ENCODE measurements at places on chromosomes 12 and 14. TPM values are rescaled to one million over a fixed set of nuclear protein-coding genes. Genes with fewer than 3 reads are reported as not detected.

- no peak overlapping the region for H3K27ac ChIP-seq
- no peaks in the 10 kb centered on the region for H3K27me3 ChIP-seq
- no peaks in the 10 kb centered on the region for H3K36me3 ChIP-seq
- DNase-seq = no peak
These were observed 133.2 kb downstream of the PRKCH start for GRCh38 chr14:61454545-61454944.

The CLEC6A gene
- 0.17 TPM for total RNA-seq

The LMNTD1 gene
- total RNA-seq = not detected

GRCh38 chr12:7142056-7142644 is 12.0 kb downstream of the CLSTN3 start:
- H3K27me3 ChIP-seq = no peaks in the 10 kb centered on the region
- H3K4me1 ChIP-seq = no peaks in the 10 kb centered on the region
- no peak overlapping the region for H3K4me3 ChIP-seq
- peak; percentile 81 for DNase-seq
- H3K27ac ChIP-seq = no peak overlapping the region

GRCh38 chr14:100212476-100213333 is 26.2 kb upstream of the YY1 start:
- H3K4me1 ChIP-seq = peaks cover 2% of the 10 kb centered on the region
- peak overlapping the region; percentile 51 for H3K4me3 ChIP-seq
- H3K27me3 ChIP-seq = no peaks in the 10 kb centered on the region
- H3K36me3 ChIP-seq = peaks cover under 1% of the 10 kb centered on the region

DNA sequence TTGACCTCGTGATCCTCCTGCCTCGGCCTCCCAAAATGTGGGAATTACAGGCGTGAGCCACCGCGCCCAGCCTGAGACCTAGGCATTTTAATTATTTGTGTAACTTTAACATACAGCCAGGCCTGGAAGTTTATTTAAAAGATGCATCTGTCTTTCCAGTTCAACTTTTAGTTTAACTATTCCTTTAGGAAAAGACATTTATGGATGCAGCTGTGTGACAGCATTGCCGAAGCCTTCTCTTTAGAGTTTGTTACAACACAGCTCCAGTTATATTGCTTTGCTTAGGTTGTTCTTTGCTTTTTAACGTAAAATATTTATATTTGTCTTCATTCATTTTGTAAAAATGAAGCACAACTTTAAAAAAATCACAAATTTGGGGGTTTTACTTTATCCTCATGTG is 67.0 kb downstream of the DIP2B start:
- no peak overlapping the region for H3K27ac ChIP-seq
- no peak overlapping the region for H3K4me3 ChIP-seq

The ADCY6 gene
- total RNA-seq = 30.2 TPM

The PRH2 gene
- total RNA-seq = not detected

All from H9 (cell line).